ENCODE measurements at places on chromosomes 12 and 14.

DNA sequence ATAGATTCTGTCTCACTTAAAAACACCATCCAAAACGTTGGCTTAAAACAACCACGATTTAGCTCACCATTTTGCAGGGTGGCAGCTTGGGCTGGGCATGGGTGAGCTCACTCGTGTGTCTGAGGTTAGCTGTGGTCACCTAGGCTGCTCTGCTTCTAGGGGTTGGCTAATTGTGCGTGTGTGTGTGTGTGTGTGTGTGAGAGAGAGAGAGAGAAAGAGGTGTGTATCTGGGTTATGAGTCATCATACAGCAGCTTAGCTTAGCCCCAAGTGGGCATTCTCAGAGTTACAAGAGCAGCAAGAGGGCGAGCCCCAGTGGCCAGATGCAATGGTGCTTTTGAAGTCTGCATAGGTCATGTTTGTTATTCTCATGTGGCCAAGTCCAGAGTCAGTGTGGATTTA lies 6.0 kb downstream of the FBXW8 start:
- peak; percentile 7 for DNase-seq

GRCh38 chr14:105097794-105098127 lies 32.5 kb upstream of the GPR132 start:
- DNase-seq: no peak

DNA sequence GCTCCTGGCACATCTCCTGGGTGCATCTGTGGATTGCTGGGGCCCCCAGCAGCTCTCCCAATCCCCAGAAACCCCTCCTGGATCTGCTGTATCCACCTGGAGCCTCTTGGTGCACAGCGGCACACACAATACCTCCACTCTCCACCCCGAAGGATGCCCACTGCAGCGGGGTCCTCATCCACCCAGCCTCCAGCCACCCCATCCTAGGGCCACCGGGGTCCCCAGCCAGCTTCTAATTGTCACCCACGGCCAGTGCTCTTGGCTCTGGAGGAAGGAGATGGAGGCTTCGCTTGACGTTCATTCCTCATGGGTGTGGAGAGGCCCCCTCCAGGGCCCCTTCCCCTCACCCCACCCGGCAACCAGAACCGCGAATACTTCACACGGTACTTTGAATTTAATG lies 31.6 kb upstream of the TMEM179 start:
- no peak for DNase-seq

- peak; percentile 19 for DNase-seq
These were observed 18.0 kb downstream of the FMNL3 start for GRCh38 chr12:49689237-49689636.

- no peak for DNase-seq
These were observed 2.4 kb upstream of the CISTR start for GRCh38 chr12:53754188-53754585.

DNA sequence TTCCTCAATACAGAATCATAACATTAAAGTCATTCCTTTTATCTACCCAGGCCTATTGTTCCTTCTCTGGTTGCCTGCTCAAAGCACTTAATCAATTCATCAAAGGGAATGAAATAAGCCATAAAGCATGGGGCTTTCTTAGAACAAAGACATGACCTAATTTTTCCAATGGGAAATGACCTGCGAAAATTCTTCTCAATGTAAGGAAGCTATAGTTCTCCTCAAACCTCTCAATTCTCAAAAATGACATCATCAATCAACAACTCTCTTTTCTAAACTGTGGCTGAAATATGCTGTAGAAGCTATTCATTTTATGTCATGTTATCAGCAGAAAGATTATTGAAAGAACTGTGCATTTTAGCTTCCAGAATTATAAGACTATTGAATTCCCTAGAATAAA lies 116.0 kb upstream of the PTPRR start:
- DNase-seq: no peak

All from inflammatory macrophage (primary cell).